ENCODE measurements at places on chromosomes 5 and 9.

GRCh38 chr9:98218562-98219363 is 26.3 kb upstream of the CORO2A start:
- no peak for DNase-seq

DNA sequence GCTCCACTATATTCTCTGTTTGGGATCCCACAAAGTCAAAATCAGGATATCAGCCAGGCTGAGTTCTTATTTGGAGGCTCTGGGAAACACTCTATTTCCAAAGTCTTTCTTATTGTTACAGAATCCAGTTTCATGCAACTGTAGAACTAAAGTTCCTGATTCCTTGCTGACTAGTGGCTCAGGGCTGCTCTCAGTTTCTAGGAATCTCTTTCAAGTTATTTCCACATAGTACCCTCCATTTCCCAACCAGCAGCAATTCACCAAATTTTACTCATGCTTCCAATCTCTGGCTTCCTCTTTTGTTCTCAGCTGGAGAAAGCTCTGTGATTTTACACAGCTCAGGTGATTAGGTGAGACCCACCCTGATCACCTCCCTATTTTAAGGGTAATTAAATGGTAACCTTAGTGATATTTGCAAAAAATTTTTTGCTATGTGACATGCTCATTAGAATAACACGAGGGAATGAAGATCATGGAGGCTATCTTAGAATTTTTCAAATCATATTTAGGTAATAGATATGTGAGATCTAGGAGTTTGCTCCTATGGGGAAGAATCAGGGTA is 794.9 kb upstream of the ARRDC3 start:
- no peak for DNase-seq

DNA sequence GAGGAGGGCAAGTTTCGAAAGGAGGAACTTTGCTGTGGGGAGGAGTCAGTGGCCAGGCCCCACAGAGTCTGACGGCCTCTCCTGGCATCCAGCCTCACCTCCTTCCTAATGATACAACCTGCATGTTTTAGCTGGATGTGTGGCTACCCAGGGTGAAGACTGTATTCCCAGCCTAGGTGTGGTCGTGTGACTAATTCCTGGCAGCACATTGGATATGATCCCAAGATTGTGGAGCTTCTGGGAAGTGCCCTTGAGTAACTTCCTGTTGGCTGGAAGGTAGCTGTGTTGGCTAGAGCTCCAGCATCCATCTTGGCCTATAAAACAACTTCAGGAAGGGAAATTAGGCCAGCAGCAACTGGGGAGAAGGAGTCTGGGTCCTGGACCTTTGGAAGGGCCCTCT is 19.0 kb upstream of the LPCAT1 start:
- DNase-seq, result no peak

DNA sequence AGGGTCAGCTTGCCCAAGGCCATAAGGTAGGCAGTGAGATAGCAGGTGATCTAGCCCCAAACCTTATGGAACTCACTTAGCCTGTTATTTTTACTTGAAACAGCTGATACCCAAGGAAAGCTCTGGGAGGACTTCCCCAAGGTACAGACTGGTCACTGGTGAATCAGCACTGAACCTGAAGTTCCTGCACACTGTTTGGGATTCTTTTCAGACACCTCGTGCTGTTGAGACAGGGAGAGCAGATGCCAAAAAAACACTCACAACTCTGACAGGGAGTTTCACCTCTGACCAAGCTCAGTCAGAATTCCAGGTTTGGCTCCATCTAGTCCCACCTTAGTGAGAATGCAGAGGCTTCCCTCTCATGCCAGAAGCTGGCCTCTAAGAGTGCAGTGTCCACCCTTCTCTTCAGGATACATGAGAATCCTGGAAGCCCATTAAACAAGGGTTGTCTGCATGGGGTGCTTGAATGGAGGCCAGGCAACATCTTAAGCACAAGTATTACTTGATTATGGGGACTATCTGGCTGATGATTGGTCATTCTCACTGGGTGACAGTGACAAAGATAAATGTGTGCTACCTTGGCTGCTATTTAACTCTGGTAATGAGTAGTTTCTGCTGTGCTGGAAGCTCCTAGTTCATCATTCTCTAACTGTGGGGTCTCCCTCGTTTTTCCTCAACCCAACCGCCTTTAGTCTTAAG is 122.8 kb upstream of the SLIT3 start:
- no peak for DNase-seq

DNA sequence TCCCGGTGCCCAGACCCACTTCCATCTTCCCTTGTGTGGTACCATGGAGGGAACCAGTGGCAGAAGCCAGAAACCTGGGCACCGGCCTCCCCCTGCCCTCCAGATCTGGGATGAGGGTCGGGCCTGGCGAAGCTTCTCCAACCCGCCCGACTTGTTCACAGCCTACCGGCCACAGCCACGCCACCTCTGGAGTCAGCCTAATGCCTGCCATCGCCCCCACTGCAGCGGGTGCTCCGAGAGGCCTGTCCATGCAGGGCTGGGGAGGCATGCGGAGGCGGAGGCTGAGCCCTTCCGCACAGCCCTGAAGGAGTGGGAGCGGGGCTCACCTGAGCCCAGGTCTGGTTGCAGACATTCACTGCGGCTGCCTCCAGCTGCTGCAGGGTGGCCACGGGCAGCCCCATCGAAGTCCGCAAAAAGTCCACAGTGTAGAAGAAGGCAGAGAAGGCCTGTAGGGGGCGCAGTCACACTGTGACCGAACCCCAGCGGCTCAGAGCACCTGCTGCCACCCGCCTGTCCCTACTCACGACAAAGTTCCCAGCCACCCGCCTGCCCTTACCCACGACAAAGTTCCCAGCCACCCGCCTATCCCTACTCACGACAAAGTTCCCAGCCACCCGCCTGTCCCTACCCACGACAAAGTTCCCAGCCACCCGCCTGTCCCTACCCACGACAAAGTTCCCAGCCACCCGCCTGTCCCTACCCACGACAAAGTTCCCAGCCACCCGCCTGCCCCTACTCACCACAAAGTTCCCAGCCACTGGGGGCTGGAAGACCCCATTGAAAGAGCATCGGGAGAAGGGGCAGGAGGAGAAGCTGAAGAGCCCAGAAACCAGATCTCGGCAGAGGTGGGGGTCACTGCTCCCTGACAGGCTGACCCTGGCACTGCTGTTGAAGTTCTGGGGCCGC is 3.8 kb upstream of the NPDC1 start:
- DNase-seq, result no peak

DNA sequence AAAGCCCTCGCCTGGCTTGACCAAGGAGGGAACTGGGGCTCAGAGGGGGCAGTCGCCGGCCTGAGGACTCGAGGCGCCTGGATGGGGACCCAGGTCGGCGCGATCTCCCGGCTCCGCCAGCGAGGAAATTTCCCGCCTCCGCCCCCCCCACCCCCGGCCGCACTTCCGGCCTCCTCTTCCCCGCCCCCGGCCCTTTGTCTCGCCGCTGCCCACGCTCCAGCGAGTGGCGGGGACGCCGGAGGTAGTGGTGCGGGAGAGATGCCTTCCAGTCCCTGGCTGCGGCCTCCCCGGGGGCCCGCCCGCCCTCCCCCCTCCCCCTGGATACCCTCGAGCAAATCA is 448 bp upstream of the GPRIN1 start:
- DNase-seq, result no peak

GRCh38 chr5:154513669-154514084 is 35.6 kb upstream of the HAND1 start:
- no peak for DNase-seq

DNA sequence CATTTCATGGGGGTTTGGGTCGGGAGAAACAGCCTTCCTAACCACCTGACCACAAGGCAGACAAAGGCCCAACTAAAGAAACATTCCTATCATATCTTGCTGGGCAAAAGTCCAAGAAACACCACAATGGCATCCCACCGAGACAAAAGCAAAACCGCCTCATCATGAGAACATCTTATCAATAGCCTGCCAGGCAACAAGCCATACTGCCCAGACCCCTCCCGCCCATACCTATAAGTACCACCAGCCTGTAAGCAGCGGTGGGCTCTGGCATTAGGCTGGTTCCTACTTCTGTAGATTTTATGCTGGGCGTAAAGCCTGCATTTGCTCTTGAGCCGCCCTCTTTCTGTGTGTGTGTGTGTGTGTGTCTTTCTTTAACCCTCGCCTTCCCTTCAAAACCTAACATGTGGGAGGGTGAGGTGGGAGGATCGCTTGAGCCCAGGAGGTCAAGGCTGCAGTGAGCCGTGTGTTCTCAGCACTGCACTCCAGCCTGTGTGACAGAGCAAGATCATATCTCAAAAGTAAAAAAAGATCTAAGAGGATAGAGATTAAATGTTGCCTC is 56.9 kb downstream of the PDE6A start:
- DNase-seq, result no peak

- no peak for DNase-seq
These were observed 24.8 kb downstream of the SARDH start for GRCh38 chr9:133713150-133713959.

DNA sequence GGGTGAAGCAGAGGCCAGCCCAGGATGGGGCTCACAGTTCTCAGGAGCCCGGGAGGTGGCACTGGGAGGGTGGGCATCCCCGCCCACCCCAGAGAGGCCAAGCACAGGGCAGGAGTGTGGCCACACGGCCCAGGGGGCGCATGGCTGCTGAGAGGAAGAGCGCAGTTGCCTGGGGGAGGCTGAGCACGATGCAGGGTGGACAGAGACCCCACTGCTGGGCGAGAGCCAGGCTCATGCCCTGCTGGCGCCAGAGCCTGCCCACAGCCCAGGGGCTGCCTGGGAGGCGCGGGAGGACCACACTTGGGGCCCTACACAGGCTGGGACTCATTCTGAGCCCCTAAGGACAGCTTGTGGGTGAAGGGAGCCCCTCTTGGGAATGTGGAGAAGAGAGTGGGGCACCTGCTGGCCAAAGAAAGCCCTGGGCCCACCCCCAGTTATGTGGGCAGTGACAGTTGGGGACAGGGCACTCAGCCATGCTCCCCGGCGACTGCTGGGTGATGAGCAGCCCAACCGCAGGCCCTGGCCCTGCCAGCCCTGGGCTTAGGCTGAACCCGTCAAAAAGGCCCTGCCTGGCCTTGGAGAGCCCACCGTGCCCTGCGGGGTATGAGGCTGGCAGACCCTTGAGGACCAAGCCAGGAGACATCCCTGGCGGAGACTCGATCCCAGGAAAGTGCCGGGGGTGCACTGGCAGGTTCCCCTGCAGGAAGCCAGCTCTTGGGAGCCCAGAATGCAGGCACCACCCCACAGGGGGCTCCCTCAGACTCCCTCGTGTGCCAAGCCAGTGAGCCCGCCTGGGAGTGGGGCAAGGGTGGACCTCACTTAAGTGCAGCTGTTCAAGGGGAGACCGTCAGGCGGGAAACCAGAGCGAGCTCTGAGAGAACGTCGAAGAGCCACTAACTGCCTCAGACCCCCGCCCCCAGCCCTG is 21.6 kb upstream of the CAMSAP1 start:
- DNase-seq, result no peak

GRCh38 chr9:99327667-99328066 is 105.6 kb downstream of the SEC61B start:
- no peak for DNase-seq

- no peak for DNase-seq
These were observed 71.8 kb upstream of the ALDH1A1 start for GRCh38 chr9:73024601-73025034.

- no peak for DNase-seq
These were observed 9.5 kb downstream of the MVB12B start for GRCh38 chr9:126335837-126336735.
